Lower lobe of right lung (tissue), 2 donors: ENCODE measurements at places on chromosomes 7 and 10. TPM values are rescaled to one million over a fixed set of nuclear protein-coding genes. Genes with fewer than 3 reads are reported as not detected.

Gene CDH23
- 9.4 TPM for total RNA-seq

Gene AKR1C3
- total RNA-seq = 84.4 TPM

Gene CASTOR2
- total RNA-seq = 9.0 TPM

Gene HGF
- total RNA-seq = 17.2 TPM

Gene KIAA1549
- 5.3 TPM for total RNA-seq

Gene ZPBP
- not detected for total RNA-seq

Gene HEPACAM2
- 0.18 TPM for total RNA-seq

Gene TMEM213
- total RNA-seq = 1.9 TPM

Gene APBB1IP
- 36.8 TPM for total RNA-seq
